ENCODE measurements at places on chromosomes 11 and 22.

DNA sequence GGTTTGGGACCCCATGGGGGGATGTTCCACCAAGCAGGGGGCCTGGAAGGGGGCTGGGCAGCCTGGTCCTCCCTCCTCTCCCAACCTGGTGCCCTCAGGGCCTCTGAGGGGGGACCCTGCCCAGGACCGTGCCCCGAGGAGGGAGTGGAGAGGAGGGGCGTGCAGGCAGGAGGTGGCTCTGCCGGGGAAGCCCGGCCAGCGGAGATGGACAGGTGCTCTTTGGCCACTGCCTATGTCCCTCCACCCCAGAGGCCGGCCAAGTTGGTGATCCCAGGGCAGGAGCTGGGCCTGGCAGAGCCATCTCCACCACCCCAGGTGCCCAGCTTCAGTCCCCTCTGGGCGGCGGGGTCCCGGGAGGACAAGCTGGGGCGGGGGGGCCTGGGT lies 2.4 kb downstream of the MUC2 start:
- DNase-seq: no peak

DNA sequence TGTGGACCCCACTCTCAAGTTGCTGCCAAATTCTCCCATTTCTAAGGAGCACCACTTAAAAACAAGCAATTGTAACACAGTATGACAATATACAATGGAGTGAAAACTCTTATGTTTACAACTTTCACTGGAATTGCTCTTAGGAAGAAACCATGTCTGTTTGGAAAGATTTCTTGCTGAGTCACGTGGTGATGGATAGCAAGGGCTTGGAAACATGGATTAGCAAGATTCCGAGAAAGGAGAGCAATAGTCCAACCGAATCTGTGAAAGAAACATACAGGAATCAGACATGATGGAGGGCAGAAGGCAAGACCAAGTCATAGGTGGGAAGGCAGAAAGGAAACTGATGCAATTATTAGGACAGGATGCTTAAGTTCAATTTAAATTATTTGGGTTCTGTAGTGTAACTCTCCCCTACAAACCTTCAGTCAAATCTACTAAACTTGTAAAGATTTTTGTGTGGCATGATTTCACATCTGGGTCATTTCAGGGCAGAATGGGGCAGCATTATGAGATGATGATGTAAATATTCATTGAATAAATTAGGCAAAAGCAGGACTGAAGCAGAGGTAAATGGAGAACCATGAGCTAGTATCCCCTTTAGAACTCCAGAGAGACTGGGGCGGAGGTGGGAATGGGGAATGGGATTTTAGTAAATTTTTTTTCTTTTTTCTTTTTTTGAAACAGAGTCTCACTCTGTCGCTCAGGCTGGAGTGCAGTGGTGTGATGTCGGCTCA lies 27.8 kb upstream of the THY1 start:
- no peak for DNase-seq

DNA sequence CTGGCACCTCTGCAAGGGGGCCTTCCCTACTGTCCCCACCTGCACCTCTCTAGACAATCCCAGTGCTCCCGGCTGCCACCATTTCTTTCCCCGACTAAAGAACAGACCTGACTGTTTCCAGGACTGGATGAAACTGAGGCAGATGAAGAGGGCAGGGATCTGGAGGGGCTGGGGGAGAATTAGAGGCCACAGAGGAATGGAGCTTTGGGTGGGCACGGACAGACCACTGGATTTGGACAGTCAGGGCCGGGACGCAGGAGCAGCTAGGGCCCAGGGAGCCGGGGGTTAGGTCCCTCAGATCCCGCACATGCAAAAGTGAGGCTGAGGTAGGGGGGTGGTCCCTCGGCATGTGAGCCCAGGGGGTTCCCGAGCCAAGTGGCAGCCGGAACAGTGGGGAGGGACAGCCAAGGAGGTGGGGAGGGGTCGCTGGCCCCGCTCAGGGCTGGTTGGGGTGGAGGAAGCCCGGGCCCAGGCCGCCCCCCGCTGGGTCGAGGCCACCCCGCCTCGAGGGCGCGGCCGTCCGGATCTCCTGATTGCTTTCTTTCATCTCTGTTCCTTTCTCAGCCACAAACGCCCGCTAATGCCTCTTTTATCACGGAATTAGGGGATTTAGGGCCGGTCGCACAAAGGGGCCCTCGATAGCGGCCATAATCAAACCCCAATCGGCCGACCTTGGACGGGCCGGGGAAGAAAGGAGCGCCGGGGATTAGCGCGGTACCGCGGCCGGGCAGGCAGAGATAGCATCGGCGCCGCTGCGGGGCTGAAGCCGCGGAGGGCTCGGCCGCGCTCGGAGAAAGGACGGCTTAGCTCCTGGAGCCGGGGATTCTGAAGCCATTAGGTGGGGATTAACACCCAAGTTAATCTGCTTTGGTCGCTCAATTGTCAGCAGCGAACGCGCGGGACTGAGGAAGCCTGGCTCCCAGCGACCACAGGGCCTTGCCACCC lies 9.3 kb downstream of the SLC25A1 start:
- peak; percentile 88 for DNase-seq

DNA sequence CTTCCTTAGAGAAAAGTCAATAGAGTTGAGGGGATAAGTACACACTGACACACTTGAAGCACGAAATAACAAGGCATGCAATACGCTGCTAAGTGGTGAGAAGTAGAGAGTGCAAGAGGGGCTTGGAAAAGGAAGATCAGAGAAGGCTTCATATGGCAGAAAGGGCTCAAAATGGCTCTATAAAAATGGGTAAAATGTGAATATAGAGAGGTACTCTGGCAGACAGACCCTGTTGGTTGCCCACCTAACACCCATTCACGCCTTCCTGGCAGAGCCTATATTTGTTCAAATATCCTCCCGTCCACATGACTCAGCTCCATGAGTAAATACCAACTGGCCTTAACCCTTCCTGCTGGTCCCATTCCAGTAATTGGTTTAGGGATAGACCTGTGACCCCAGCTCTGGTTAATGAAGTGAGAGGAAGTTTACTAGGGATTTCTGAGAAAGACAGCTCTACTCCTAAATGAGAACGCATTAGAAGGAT lies 38.9 kb upstream of the CCDC34 start:
- no peak for DNase-seq

- no peak for DNase-seq
Observed at GRCh38 chr11:69286374-69287371, 7.3 kb upstream of the MYEOV start.

Data from D341Med (cell line).